Fibroblast of lung (primary cell): ENCODE measurements at places on chromosomes 11 and 22.

DNA sequence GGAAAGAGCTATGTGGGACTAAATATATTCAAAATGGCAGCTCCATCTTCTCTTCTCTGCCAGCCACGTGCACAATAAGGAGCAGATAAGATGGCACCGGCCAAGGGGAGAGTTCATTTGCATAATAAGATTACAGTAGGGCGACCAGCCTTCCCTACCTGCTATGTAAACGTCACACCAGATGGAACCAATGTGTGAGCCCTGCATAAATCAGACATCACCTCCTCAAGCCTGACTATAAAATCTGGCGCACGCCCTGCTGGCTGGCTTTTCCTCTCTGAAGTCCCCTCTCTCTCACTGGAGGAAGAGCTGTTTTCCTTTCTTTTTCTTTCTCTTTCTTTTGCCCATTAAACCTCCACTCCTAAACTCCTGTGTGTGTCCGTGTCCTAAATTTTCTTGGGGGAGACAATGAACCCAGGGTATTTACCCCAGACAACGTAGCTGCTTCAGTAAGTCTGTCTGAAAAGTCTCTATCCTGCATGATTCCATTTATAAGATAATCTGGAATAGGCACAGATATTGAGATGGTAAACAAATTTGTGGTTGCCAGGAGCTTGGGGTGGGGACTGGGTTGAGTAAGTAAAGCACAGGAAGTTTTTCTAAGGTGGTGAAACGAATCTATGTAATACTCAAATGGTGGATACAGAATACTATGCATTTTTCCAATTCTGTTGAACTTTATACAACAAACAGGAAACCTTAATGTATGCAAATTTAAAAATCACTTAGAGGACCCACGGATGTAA is 670.0 kb upstream of the KIRREL3 start:
- DNase-seq: no peak
- no peaks in the 10 kb centered on the region for H3K4me1 ChIP-seq
- H3K27ac ChIP-seq: no peak overlapping the region
- H3K36me3 ChIP-seq: no peaks in the 10 kb centered on the region
- H3K27me3 ChIP-seq: no peaks in the 10 kb centered on the region

- no peaks in the 10 kb centered on the region for H3K4me1 ChIP-seq
- H3K27me3 ChIP-seq: no peaks in the 10 kb centered on the region
- no peak overlapping the region for H3K27ac ChIP-seq
- DNase-seq: no peak
- no peak overlapping the region for H3K4me3 ChIP-seq
Measured at GRCh38 chr22:24765166-24765565, 9.4 kb downstream of the PIWIL3 start.

DNA sequence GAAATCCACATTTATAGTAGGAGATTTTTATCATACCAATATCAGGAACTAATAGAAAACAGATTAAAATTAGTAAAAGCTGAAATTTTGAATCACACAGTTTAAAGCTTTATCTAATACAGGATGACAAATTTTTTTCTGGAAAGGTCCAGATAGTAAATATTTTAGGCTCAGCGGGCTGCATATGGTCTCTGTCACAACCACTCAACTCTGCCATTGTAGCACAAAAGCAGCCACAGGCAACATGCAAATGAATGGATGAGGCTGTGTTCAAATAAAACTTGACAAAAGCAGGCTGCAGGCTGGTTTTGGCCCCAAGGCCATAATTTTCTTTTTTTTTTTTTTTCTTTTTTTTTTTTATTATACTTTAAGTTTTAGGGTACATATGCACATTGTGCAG is 108.2 kb upstream of the CCDC90B start:
- H3K27ac ChIP-seq: no peak overlapping the region
- no peak for DNase-seq
- H3K36me3 ChIP-seq: no peaks in the 10 kb centered on the region
- no peak overlapping the region for H3K4me3 ChIP-seq
- no peaks in the 10 kb centered on the region for H3K27me3 ChIP-seq
- no peaks in the 10 kb centered on the region for H3K4me1 ChIP-seq

GRCh38 chr22:46139895-46140350 is 10.4 kb upstream of the PPARA start:
- no peaks in the 10 kb centered on the region for H3K4me1 ChIP-seq
- peaks cover 8% of the 10 kb centered on the region for H3K27me3 ChIP-seq
- H3K36me3 ChIP-seq: no peaks in the 10 kb centered on the region
- no peak for DNase-seq

DNA sequence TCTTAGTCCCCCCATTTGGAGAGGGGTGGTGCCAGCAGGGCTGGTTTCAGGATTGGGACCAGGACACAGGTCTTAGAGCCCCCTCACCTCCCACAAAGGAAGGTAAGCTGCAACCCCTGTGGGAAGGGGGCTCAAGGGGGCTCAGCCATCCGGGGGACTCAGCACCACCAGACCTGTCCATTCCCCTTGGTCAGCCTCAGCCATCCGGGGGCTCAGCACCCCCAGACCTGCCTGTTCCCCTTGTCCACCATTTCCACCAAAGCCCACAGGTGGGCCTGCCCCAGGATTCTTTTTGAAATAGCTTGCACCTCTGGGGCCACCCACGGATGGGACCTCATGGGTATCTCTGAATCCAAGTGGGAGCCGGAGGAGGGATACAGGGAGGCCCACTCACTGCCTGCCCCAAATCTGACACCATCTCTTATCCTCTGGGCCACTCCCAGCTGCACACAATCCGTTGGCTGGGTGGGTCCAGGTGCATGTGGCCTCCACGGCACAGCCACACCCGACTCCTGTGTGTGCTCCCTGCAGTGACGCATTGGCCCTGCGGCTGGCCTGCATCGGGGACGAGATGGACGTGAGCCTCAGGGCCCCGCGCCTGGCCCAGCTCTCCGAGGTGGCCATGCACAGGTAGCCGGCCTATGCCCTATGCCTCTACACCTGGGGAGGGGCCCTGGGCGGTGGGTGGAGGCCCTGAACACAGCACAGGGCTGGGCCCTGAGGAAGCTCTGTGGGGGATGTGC is 15.9 kb downstream of the MCAT start:
- no peak overlapping the region for H3K4me3 ChIP-seq
- DNase-seq: no peak
- peaks cover 9% of the 10 kb centered on the region for H3K4me1 ChIP-seq
- no peak overlapping the region for H3K27ac ChIP-seq
- H3K27me3 ChIP-seq: no peaks in the 10 kb centered on the region
- H3K36me3 ChIP-seq: no peaks in the 10 kb centered on the region

DNA sequence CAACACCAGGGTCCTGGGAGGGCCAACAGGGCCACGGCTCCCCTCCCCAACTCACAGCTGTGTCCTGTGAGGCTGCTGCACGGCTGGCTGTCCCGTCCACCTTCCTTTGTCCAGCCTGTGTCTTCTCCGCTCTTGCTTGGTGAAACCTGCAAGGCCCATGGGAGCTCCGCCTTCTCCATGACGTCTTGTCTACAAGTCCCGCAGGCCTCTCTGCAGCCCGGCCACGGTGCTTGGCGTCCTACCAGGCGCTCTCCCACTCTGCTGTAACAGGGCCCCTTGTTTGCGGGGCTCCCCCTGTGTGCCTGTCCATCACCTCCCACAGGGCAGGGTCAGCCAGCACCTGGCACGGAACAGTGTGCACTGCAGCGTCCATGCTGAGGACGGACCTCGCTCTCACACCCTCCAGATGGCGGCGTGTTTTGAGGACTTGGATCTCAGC is 866.8 kb downstream of the TBC1D22A start:
- H3K4me1 ChIP-seq: no peaks in the 10 kb centered on the region
- H3K4me3 ChIP-seq: no peak overlapping the region
- no peaks in the 10 kb centered on the region for H3K36me3 ChIP-seq
- no peaks in the 10 kb centered on the region for H3K27me3 ChIP-seq
- H3K27ac ChIP-seq: no peak overlapping the region

DNA sequence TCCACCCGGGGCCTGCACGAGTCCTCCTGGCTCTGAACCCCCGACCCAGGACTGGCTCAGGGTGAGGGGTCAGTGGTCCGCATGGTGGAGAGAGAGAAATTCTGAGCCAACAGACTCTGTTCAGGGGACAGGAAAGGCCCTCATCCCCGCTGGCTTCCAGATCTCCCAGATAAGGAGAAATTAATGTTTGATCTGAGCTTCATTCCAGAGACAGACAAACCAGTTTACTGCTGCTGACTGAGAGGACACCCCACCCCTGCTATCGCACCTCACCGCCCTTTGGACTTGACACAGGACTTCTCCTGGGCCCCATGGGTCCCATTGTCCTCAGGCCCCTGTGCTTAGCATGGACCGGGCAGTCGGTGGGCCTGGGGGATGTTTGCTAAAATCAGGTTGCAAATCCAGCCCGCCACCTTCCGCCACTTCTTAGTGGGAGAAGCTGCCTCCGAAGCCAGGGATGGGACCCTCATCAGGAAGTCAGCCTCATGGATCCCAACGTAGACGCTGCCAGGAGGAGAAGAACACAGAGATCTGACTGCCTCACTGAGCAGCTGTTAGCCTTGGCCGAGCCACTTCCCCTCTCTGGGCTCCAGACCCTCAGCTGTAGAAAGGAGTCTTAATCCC is 11.2 kb upstream of the UPK3A start:
- no peaks in the 10 kb centered on the region for H3K36me3 ChIP-seq
- peaks cover 4% of the 10 kb centered on the region for H3K4me1 ChIP-seq
- no peak for DNase-seq
- peaks cover 11% of the 10 kb centered on the region for H3K27me3 ChIP-seq
- no peak overlapping the region for H3K4me3 ChIP-seq

DNA sequence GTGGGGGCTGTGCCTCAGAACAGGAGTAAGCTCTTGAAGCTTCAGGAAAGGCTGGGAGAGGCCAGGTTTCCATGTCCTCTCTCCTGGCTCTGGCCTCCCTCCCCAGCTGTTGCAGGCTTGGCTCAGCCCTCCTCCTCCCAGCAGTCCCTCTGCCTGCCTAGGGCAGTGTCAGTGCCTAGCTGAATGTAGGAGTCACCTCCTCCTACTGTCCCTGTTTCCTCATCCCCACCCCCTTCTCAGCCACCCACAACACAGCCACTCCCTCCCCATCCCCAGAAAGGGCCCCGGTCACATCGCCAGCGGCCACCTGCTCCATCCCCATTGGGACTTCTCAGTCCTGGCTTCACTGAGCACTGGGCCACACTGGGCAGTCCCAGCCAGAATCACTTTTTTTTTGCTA is 2.9 kb upstream of the FBLN1 start:
- no peak for DNase-seq
- H3K27me3 ChIP-seq: no peaks in the 10 kb centered on the region
- H3K4me3 ChIP-seq: no peak overlapping the region
- no peak overlapping the region for H3K27ac ChIP-seq

GRCh38 chr11:92744929-92745585 is 224.4 kb upstream of the MTNR1B start:
- H3K4me3 ChIP-seq: no peak overlapping the region
- no peak overlapping the region for H3K27ac ChIP-seq
- no peaks in the 10 kb centered on the region for H3K4me1 ChIP-seq
- DNase-seq: no peak

GRCh38 chr22:36381513-36382128 is 6.1 kb downstream of the MYH9 start:
- H3K27ac ChIP-seq: no peak overlapping the region
- H3K4me3 ChIP-seq: no peak overlapping the region
- DNase-seq: no peak

DNA sequence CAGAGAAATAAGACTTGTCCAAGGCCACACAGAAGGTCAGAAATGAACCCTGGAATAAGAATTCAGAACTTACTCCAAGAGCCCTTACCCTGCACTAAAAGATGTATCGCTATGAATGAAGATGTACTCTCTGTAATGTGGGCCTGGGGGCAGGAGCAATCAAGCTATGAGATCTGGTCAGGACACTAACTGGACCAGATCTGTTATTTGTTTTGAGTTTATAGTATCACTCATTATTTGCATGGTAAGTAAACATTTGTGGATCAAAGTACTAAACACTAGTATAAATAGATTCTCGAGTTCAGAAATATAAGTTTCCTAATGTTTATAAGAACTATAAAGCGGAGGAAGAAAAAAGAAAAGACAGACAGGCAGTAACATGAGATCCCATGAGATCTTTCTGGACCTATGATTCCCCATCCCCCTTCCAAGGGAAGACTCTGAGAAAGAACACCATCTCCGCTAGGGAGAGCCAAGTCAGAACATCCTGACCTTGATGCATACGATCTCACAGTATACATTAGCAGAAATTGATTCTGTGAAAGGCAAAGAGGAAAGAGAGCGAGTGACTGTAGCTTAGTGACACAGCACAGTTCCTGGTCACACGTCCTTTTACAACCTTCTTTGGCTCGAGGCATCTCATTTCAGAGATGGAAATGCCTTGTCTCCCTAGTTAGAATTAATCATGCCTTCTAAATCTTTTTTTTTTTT is 71.2 kb downstream of the USP35 start:
- no peaks in the 10 kb centered on the region for H3K36me3 ChIP-seq
- no peak for DNase-seq
- no peaks in the 10 kb centered on the region for H3K27me3 ChIP-seq

DNA sequence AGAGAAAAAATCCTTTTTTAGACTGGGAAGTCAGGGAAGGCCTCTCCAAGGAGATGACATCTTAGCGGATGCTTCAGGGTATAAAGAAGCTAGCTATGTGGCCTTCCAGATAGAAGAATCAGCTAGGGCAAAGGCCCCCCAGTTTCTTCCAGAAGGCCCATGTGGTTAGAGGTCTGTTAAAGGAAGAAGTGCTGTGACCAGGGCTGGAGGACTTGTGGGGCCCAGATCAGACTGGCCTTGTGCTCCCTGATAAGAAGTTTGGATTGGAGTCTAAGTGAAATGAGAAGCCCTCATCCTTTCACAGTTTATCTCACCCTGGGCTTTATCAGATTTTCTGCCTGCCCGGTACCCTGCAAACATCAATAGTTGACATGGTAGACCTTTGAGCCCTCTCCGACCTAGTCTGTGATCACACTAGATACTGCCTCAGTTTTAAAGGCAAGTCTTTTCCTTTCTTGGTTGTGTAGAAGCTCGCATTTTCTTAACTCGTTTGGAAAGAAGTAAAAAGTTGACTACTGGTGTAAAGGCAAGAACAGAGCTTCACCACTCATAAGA is 7.8 kb downstream of the AMPD3 start:
- no peak overlapping the region for H3K4me3 ChIP-seq
- no peak overlapping the region for H3K27ac ChIP-seq
- H3K4me1 ChIP-seq: no peaks in the 10 kb centered on the region
- H3K27me3 ChIP-seq: no peaks in the 10 kb centered on the region
- H3K36me3 ChIP-seq: peaks cover 3% of the 10 kb centered on the region
- no peak for DNase-seq

- H3K27me3 ChIP-seq: no peaks in the 10 kb centered on the region
- H3K27ac ChIP-seq: no peak overlapping the region
- H3K36me3 ChIP-seq: no peaks in the 10 kb centered on the region
- peak; percentile 56 for DNase-seq
Measured at GRCh38 chr22:50576070-50576469, 2.2 kb downstream of the CPT1B start.

- H3K4me3 ChIP-seq: no peak overlapping the region
- H3K36me3 ChIP-seq: no peaks in the 10 kb centered on the region
- no peak for DNase-seq
Measured at GRCh38 chr22:45562537-45563361, 60.1 kb downstream of the FBLN1 start.
